CD4-positive, alpha-beta T cell treated with Interleukin-15 for 4 hours (primary cell): ENCODE measurements at places on chromosomes 13 and 19.

DNA sequence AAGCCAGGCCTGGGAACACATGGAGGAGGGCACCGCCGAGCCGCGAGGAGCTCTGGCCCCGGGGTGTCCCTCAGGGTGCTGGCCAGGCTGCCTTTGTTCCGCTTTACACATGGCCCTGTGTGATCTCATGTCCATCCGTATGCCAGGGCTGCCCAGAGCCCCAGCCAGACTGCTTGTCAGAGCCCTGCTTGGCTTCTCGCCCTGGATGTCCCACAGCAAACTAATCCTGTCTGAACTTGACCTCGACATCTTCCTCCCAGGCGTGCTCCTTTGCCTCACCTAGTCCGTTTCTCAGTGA is 14.3 kb downstream of the BCKDHA start:
- DNase-seq, result no peak

GRCh38 chr19:3981736-3982681 is 3.3 kb downstream of the EEF2 start:
- no peak for DNase-seq

- no peak for DNase-seq
Measured at GRCh38 chr13:63605962-63606361, 2190.3 kb upstream of the PCDH20 start.

DNA sequence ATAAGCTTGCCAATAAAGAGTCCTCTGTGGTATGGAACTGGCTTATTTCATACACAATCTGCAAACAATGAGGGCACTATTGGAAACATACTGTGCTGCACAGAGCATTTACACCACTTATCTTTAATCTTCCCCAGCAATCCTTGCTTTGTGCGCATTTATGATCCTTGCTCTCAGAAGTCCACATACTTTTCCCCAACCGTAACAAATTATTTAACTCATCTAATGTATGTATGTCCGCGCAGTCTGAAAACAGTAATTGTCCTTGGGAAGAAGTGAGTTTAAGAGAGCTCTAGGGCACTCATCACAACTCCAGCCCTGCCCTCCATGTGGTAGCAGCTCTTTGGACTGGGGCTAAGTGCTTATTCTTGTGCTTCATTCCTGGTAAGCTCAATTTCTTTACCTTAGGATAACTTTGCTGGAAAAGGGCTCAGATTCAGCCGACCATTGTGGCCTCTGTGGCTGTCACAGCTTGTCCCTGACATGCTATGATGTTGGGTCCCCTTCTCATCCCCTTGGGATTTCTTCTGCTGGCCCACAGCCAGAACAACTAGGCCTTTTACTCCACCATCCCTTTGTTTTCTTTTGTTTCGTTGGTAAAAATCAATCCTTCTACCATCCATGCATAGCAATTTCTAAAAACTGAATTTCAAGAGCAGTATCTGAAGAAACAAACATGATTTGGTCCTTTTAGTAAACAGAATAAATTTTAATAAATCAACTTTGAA is 152.7 kb downstream of the TNFRSF19 start:
- no peak for DNase-seq

DNA sequence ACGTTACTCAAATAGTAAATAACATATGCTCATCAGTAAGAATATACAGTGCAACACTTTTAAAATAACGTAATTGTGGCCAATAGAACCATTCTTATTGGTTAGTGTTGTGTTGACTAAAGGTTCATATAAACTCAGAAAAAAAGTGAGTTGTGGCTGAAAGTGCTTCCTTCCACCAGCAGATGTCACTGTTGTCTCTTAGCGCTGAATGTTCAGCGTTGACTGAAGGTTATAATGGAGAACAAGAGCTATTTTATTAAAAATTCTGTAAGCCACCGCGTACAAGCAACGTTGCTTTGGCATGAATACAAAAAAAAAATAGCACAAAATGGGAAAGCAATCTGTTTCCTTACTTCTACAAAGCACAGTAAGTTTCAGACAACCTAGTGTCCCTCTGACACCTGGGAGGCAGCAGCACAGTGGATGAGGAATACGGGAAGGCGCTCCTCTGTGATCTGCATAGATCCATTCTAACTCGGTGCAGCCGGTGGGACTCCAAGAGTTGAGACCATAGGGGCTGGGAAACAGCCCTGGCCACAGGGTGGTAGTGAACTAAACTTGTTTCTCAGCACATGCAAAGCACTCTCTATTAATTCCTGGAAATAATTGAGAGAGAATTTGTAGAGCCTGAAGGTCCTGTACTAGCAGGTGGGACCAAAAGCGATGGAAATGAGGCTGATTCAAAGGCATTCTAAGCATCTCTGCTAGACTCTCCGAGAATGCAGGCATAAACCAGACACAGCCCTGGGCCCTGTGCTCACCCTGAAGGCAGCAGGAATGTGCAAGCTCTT is 23.9 kb upstream of the OXGR1 start:
- DNase-seq, result peak; percentile 43

- no peak for DNase-seq
Measured at GRCh38 chr13:99624936-99625540, 123.8 kb downstream of the TM9SF2 start.

DNA sequence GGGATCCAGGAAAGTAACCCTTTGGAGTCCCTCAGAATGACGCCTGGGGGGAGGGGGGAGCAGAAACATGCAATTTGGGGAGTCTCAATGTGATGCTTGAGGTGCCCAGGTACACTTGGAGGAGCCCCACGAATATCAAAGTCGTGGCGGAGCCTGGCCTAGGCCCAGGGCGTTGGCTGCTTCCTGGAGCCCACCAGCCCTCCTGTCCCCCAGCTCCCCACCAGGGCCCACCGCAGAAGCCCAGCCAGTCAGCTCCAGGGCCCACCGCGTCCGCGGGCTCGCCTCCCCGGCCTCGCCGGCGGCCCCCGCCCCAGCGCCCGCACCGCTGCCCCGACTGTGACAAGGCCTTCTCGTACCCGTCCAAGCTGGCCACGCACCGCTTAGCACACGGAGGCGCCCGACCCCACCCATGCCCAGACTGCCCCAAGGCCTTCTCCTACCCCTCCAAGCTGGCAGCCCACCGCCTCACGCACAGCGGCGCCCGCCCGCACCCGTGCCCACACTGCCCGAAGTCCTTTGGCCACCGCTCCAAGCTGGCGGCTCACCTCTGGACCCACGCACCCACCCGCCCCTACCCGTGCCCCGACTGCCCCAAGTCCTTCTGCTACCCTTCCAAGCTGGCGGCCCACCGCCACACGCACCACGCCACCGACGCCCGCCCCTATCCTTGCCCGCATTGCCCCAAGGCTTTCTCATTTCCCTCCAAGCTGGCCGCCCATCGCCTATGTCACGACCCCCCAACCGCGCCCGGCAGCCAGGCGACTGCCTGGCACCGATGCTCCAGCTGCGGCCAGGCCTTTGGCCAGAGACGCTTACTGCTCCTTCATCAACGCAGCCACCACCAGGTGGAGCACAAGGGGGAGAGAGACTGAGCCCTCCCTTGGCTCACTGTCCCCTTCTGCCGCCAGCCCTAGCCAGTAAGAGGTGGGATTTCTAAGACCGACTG is 2.1 kb downstream of the ZNF575 start:
- peak; percentile 24 for DNase-seq

DNA sequence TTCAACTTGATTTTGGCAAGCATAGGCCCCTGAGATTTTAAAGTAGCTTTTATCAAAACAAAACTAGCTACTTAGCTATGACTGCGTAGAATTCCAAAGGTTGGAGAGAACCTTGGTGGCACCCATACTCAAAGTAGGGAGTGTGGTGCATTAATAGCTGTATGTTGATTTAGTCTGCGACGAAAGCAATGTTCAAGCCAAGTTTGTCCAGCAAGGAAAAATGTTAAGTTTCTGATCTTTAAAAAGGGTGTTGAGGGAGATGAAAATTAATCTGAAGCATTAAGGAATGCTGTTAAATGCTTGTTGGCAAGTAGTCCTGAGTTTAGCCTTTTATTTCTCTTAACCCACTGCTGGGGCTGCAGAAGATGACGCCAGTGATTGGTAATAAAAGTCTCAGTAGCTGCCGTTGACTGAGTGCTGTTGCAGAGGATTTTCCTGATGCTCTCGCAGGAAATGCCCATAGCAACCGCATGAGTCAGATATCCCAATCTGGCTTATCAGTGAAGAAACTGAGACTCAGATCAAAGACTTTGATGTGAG is 75.9 kb upstream of the RNF113B start:
- no peak for DNase-seq

- no peak for DNase-seq
Measured at GRCh38 chr19:35225951-35226350, 2.6 kb downstream of the FAM187B start.

- no peak for DNase-seq
Measured at GRCh38 chr13:103788061-103788652, 721.9 kb upstream of the SLC10A2 start.

DNA sequence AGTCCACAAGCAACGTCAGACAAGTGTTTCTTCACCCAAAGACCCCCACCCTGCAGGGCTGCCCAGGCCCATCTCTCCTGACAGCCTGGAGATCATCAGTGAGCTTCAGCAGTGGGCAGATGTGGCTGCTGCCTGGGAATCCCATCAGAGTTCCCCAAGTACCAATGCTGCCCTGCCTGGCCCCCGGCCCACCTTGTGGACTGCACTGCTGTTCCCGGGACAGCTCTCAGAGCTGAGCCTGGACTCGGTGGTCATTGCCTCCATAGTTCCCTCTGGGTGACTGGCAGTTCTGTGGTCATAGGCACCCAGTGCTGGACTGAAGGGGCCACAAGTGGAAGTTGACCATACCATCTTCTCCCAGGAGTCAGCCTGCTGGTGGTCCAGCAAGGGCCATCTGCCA is 24.5 kb upstream of the ZNF492 start:
- DNase-seq, result no peak

GRCh38 chr19:6733338-6734095 is 3.9 kb downstream of the GPR108 start:
- no peak for DNase-seq

- no peak for DNase-seq
Measured at GRCh38 chr13:68257111-68257842, 1027.1 kb upstream of the PCDH9 start.

GRCh38 chr13:31827707-31828106 is 88.4 kb downstream of the RXFP2 start:
- DNase-seq, result no peak

DNA sequence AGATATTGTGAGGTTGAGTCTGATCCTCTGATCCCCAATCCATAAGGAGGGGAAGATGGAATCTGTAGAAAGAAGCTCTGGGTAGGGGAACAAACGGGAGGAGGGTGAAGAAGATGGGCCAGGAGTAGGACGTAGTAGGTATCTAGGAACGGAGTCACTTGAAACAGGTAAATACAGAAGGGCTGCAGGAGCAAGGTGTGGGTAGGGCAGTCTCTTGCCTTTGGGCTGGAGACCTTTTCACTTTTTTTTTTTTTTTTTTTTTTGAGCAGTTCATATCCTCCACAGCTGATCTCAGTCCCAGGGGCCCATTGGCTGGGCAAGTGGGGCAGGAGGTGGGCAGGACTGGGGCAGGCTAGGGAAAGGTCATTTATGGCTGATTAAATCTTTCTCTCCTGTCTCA is 1.5 kb downstream of the BCKDHA start:
- no peak for DNase-seq

DNA sequence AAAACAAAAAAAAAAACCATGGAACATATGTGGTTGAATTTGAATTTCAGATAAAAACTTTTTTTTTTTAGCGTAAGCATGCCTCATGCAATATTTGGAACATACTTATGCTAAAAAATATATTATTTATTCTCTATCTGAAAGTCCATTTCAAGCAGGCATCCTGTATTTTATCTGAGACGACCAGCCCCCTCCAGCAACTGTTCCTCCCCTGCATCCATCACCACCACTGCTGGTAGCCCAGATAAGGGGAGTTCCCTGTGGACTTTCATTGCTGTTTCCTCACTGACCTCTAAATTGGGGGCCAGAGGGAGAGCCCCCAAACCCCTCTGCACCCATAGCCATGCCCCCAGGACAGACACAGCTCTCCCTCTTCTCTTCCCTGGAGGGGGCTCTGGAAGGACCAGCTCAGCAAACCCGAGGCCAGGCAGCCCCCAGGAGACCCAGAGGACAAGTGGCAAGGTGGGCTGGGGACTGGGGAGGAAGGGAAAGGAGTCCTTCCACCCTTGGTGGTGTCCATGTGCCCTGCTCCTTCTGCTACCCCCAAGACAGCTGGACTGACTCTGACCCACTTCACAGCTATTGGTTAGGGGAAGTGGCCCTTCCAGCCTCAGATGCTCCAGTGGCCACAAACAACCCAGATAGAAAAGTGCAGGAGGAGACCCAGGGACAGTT is 6.6 kb upstream of the SIGLEC12 start:
- DNase-seq, result no peak

DNA sequence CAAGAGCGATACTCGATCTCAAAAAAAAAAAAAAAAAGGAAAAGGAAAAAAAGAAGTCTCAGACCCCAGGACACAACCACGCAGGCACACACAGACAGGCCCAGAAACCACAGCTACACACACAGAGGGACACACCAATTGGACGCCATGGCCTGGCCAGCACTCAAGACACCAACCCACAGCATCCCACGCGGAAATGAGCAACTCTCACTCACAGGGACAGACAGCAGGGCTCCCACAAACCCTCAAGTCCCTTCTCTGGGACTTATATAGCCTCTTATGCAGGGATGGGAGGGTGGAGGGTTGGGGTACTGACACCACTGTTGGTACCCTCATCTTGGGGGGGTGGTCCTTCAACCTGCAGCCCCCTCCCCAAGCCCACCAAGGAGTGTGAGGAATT is 5.9 kb downstream of the NOTCH3 start:
- DNase-seq, result no peak

DNA sequence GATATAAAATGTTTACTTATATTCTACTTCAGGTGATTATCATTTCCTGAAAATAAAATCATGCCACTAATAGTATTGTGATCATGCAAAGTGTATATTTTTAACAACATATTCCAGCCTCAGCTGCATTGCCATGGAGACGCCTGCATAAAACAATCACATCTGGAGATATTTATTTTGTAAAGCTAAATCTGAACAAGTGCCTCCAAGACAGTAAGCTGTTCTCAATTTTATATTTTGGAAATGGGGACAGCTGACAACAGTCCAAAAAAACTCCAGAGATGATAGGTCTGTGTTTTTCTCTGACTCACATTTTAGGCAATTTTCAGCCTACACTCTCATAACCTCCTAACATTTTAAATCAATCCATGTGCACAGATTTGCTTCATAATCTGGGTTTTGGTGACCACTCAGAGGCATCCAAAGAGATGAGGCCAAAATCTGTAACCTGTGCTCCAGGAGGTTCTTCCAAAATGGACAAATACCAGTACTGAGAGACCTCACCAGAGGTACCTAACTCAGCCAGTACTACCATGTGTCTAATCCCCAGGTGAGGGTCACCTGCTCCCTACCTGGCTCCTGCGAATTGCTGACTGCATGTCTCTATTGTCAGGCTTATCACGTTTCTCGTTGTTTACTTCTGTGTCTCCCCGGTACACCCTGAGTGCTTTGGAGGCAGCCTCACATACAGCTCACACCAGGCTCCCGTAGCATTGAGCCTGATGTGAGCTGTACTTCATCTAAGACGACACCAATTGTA is 62.7 kb downstream of the COL4A1 start:
- no peak for DNase-seq

DNA sequence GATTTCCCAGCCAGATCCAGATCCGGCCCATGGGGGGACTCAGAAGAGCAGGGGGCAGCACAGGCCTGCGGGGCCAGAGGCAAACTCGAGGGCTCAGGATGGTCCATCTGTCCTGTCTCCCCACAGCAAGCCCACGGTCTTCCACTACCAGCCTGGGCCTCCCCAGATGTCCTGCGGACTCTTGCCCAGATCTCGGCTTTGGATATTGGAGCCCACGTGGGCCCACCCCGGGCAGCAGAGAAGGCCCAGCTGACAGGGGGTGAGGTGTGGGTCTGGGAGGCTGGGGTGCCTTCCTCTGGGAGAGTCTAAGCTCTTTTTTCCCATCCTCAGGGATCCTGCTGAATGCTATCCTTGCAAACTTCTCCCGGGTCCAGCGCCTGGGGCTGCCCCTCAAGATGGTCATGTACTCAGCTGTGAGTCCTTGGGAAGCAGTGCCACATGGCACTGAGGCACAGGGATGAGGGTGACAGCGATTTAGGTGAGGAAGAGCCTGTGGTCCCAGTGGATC is 3.4 kb downstream of the ACP4 start:
- DNase-seq, result no peak
